CD4-positive, alpha-beta T cell treated with Interleukin-21 for 1 hour (primary cell): ENCODE measurements at places on chromosomes 5 and 9.

- no peak for DNase-seq
Observed at GRCh38 chr5:120988491-120988890, 524.4 kb downstream of the PRR16 start.

DNA sequence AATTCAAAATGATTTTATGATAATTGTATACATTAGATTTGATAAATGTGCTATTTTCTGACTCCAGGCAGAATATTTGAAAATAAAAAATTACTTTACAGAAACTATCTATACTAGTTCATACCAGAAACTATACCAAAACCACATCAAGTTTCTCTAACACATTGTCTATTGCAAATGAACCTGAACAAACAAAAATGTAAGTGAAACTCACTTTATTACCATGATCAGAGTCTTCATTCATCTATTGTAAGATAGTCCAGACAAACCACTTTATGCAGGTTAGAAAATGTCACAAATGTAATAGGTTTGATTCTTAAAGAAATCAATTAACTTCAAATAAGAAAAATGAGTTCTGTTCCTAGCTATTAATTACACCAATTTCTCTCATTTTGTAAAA lies 99.4 kb downstream of the OXCT1 start:
- no peak for DNase-seq

DNA sequence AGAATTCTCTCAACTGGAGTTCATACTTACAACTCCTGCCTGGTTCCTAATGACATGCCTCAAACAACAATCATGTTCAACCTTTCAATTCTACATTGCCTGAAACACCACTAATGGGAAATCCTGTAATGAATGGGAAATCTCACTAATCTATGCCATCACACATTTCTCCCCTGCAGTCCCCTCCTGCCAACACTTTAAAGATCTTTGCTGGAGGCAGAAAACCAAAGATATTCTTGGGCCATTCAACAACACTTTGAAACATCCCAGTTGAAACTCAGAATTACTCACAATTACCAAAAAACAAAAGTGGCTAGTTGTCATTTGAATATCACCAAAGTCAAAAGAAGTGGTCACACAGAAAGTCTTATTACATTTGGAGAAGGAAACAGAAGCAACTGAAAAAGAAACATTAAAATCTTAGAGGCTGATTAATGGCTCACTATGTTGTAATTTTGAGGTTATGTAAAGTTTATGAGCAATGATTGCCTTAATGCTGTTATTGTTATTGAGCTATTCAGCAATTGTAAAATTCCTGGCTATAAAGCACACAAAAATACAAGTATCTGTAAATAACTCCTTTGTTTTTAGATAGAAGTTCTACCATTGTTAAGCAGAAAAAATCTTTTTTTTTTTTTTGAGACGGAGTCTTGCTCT lies 313.4 kb upstream of the SLC30A5 start:
- DNase-seq, result no peak

- no peak for DNase-seq
Observed at GRCh38 chr5:56557198-56557597, 258.2 kb upstream of the MAP3K1 start.

DNA sequence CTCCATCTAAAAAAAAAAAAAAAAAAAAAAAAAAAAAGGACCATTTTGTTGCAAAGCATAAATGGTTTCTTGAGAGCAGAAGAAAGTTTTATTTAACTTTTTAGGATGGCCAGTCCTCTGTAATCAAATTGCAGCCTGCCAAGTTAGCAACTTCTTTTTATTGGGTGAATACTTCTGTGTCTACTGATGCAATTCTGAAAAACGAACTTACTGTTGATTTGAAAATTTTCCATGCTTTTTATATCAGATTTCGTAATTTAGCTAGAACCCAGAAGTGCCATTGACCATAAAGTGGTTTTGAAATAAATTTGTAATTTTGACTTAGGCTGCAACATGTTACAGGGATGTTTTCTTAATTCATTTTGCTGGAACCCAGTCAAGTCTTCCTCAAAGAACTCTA lies 269.1 kb upstream of the ACTBL2 start:
- no peak for DNase-seq

GRCh38 chr9:71209890-71210289 lies 88.5 kb upstream of the TRPM3 start:
- DNase-seq, result no peak

- no peak for DNase-seq
Observed at GRCh38 chr9:135307300-135307699, 172.3 kb upstream of the PPP1R26 start.

DNA sequence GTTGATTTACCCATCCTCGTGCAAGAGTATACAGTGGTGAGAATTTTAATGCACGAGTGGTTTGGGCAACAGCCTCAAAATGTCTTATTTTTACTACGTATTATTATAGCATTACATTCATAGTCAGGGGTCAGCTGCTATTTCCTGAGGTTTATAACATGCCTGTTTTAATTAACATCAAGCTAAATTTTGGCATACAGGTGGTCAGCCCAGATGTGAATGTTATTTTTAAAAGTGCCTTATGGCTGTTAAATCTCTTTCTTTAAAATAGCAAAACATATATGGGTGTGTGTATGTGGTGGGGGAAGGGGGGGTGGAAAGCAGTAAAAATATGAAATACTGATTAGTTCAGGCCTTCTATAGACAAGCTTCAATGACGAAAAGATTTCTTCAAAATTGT lies 424.5 kb upstream of the CLINT1 start:
- DNase-seq, result no peak

DNA sequence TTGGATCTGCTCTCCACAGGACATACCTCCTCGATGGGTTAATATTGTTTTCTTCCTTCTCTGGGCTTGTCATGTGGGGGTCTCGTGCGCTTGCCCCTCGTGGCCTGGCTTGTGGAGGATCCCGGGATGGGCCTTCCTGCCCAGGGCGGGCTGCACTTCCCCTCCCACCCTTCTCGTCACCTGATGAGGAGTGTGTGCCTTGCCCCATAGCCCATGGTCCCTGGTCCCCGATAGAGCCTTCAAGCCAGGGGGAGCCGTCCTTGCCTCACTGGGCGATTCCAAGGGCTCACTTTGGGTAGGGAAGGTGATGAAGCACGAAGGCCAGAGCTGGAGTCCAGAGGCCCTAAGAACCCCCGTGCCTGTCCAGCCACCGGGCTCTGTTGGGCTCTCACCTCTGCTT lies 28.7 kb downstream of the DYNC2I2 start:
- no peak for DNase-seq

GRCh38 chr9:3804103-3804502 lies 278.3 kb upstream of the RFX3 start:
- DNase-seq, result no peak

DNA sequence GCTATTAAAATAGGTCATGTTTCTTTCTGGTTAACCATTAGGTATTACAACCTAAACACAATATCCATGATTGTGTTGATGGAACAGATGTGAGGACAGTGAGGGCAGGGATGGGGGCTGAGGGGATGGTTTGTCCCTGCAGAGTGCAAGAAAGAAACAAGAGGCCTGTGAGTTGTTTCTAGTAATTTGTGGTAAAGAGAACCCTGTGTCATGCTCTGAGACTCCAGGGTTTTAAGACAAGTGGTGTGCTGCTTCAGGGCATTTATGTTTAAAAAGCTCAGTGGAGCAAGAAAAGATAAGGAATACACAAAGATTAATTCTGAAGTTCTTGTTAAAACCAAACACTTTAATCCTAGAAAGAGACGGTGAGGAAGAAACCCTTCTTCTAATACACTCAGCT lies 656.5 kb downstream of the TLE1 start:
- DNase-seq, result no peak

DNA sequence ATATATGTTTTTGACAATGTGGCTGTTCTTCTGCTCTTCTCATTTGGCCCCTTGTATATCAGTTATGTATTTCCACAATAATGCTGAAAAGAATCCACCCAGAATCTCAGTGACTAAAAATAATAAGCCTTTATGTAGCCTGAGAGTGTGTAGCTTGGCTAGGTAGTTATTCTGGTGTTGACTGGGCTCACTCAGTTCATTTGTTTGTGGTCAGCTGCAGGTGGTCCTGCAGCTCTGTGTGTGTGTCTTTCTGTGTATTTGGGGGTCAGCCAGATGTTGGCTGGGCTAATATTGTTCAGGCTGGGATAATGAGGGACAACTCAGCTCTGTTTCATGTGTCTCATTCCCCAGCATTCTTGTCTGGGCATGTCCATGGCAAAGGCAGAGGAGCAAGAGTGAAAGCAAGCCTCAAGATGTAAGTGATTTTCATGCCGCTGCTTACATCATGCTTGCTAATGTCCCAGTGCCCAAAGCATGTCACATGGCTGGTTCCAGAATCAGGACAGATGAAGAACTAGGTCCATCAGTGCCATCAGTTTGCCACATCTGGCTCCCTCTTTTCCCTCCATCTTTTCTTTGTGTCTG lies 162.8 kb downstream of the KCTD16 start:
- DNase-seq, result no peak

- no peak for DNase-seq
Observed at GRCh38 chr5:143705381-143705780, 106.6 kb upstream of the HMHB1 start.

DNA sequence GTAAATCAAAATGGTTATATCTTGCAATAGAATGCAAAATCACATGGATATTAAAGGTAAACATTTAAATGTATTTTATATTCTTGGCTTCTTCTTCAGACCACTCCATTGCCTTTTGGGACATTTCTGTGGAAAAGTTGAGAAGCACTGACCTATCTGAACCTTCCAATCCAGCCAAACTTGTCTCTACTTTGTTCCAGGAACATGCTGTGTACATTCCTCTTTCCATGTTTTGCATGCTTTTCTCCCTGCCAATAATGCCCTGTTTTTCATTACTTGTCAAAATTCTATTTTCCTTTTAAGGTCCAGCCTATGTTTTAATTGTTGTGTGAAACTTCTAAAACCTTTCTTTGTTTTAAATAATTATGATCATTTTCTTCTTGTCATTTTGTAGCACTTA lies 28.3 kb downstream of the JAK2 start:
- DNase-seq, result no peak

DNA sequence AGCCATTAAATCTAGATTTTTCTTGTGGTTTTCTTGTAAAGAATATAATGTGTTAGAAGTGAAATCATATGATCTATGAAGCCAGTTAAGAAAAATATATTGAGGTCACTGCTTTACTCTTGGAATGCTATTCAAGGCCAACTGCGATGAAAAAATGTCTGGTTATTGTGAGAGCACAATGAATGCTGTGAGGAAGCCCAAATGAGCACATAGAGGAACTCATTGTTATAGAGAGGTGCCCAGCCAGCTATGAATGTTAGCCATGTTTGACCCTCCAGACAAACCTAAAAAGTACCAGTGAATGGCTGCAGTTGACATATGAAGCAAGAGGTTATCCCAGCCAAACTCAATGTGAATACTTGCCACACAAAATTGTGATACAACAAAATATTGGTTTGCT lies 359.8 kb upstream of the FAM174A start:
- no peak for DNase-seq

DNA sequence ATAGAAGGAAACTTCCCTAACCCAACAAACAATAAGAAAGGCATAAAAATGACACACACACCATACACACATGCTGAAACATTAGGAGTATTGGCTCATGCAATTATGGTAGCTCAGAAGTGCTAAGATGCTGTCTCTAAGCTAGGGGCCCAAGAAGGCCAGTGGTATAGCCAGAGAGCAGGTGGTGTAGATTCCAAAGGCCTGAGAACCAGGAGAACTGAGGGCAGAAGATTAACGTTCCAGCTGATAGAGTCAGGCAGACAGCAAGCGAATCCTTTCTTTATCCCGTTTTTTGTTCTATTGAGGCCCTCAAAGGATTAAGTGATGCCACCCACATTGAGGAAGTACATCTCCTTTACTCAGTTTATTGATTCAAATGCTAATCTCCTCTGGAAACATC lies 262.9 kb downstream of the EPB41L4A start:
- DNase-seq, result no peak

DNA sequence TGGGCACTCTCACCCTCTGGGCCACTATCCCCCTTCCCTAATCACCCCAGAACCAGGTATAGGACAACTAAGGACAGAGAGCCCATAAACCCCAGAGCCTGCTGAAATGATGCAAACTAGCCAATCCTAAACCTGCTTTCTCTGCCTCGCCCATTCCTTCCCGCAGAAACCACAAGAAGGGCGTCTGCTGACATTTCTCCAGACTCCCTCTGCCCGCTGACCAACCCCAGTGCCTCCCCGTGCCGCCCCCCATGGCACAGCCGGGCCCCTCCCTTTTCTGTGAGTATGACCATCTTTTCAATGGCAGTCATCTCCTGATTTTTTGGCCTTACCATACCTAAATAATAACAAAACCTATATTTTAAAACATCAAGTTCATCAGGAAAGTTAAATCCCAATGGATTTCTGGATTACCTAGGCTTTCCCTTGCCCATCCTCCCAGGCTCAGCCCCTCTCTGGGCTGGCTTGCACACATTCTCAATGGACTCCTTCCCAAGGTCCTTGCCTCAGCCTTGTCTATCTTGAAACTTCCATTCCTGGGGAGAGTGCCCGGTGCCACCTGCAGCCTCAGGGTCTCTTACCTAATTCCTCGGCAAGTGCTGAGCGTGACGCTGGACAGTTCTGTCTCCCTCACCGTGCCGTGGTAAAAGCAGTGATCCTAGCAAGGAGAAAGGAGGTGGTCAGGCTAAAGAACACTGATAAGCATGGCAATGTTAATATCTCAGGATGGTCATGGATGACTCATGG lies 45.2 kb downstream of the ADAM19 start:
- DNase-seq, result no peak
